WERI-Rb-1 (cell line): ENCODE measurements at places on chromosomes 2 and 18.

DNA sequence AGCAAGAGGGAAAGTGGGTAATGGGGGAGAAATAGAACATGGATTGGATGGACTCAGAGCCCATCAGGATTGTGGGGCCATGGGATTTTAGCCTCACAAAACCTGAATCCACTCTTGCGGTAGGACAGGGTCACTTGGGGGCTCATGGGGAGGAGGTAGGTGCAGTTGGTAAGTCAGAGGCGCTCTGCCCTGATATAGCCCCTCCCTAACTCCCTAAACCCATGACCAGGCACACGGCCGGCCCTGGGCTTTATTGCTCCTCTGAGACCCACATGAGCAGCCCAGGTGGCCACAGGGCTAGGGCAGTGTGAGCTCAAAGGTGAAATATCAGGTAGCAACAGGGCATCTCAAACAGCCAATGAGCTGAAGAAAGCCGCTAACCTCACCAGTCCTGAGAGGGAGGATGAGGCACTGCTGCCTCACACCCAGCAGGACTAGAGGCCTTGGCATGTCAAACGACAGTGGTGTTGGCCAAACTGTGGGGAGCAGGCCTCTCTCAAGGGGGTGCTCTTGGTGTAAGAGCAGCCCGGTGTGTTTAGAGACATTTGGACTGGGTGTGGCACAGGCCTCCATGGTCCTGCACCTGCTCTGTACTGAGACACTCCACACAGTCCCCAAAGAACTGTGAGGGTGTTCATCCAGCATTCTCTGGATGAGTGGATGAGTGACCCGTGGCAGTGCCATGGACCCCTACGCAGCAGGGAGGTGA is 90.8 kb upstream of the HS6ST1 start:
- DNase-seq: no peak

- DNase-seq: no peak
Measured at GRCh38 chr2:172817411-172817810, 81.8 kb downstream of the RAPGEF4 start.

GRCh38 chr18:7978834-7979233 is 411.7 kb downstream of the PTPRM start:
- no peak for DNase-seq

GRCh38 chr18:79677221-79677620 is 2.4 kb upstream of the CTDP1 start:
- DNase-seq: no peak

DNA sequence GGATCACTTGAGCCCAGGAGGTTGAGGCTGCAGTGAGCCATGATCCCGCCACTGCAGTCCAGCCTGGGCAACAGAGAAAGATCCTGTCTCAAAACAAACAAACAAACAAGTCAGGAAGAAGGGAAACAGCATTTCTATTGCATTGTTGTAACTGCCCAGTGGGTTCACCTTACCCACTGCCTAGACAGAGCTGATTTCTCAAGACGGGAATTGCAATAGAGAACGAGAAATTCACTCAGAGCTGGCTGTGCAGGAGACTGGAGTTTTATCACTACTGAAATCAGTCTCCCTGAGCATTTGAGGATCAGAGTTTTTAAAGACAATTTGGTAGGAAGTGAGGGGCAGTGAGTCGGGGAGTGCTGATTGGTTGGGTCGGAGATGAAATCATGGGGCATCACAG is 24.2 kb upstream of the RTTN start:
- no peak for DNase-seq

DNA sequence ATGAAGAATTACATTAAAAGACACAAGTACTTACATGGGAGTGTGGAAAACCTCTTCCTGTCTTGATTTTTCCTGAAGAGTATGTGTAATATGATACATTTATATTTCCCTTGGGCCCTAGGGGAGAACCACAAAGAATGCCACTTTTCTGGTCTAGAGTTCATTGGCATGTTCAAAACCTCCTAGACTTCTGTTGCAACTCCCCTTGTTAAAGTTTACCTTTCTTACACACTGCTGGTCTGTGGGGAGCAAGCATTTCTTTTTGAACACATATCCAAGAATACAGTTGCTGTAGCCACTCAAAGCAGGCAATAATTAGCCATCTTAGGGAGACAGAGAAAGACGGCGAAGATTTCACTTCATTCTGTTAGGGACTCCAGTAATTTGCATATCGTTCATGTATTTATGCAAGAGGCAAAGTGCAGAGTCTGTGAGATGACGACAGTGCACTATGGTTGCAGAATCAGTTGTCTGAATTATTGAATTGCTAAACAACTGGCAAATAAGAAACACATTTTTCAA is 103.5 kb downstream of the NOL4 start:
- no peak for DNase-seq

- no peak for DNase-seq
Measured at GRCh38 chr18:48705043-48705442, 166.2 kb downstream of the CTIF start.

GRCh38 chr2:181680055-181680936 is at the start of gene NEUROD1:
NEUROD1 (minus strand) TSS chr2:181680517; CDS start chr2:181678860, 1,657 bp downstream.
- DNase-seq: peak; percentile 99
